Stimulated activated CD4-positive, alpha-beta T cell treated with anti-CD3 and anti-CD28 coated beads, Interleukin-1b, Interleukin-23, amount 100 ng/mL, for 1 hour (primary cell): ENCODE measurements at places on chromosomes 13 and 19.

GRCh38 chr19:28961772-28962500, 251.0 kb downstream of the UQCRFS1 start:
- no peak for DNase-seq

- no peak for DNase-seq
Measured at GRCh38 chr19:23563326-23563725, 123.7 kb downstream of the ZNF675 start.

- DNase-seq, result no peak
Measured at GRCh38 chr19:46849610-46850009, 1.0 kb downstream of the AP2S1 start.

DNA sequence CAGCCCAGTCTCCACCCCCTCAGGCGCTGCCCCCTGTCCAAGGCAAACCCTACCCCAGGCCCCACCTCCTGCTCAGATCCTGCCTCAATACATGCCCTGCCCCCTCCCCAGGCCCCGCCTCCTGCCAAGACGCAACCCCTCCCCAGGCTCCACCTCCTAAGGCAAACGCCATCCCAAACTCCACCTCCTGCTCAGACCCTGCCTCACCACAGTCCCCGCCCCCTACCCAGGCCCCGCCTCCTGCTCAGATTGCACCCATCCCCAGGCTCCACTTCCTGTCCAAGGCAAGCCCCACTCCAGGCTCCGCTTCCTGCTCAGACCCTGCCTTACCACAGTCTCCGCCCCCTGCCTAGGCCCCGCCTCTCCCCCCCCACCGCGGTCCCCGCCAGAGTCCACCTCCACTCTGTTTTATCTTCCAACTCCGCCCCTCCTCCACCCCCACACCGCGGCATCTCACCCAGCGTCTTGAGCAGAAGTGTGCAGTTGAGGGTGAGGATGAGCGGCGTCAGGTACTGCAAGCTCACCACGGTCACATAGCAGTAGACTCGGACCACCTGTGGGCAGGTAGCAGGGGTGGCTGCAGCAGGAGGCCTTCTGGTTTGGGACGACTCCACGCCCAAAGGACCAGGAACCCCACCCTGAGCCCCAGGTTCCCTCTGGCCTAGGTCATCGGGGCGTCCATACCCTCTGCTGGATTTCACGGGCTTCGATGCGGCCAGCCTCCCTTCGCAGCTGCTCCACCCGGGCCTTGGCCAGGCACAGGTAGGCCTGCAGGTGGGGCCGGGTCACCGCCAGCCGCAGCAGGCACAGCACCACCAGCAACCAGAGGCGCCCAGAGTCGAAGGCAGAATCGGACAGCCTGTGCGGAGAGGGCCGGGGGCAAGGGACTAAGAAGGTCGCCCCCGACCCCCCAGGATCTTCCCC, 17.7 kb downstream of the TMEM161A start:
- DNase-seq, result no peak

- DNase-seq, result no peak
Measured at GRCh38 chr19:18850471-18851375, 19.0 kb downstream of the UPF1 start.

- DNase-seq, result no peak
Measured at GRCh38 chr13:74005320-74006157, 128.7 kb downstream of the KLF12 start.

DNA sequence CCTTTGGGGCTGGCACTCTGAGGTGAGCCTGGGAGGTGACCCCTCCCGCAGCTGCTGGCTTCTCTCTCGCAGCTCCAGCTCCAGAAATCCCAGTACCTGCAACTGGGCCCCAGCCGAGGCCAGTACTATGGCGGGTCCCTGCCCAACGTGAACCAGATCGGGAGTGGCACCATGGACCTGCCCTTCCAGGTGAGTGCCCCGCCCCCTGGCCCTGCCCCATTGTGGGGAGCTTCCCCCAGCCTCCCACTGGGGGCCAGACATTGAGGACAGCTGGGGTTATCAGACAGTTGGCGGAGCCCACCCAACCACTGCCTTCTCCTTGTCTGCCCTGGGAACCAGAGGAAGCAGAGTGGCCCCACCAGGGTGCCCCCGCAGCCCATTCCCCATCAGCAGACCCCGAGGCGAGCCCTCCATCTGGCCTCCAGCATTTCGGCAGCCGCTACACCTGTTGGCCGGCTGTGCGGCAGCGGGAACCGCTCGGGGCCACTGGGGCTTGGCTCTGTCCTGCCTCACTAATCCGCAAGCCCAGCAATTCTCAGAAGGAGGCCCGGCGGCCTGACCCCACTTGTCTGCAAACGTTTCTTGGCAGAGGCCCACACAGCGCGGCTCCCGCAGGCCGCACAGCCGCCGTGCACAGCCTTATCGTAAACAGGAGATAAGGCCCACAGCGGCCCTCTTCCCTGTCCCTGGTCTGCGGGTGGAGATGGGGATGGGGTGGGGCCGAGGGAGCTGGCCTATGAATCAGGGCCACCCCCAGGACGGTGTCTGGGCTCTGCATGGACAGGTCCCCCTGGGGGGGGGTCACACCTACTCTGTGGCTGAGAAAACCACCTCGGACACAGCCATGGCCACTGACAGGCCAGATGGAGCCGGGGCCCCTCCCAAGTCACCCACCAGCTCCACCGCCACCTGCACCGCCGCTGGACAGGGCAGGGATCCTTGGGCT, 48.0 kb downstream of the COMP start:
- DNase-seq, result no peak

- DNase-seq, result no peak
Measured at GRCh38 chr13:44403461-44404056, 29.9 kb downstream of the SERP2 start.

GRCh38 chr13:85191996-85192718, 607.1 kb downstream of the SLITRK6 start:
- no peak for DNase-seq

DNA sequence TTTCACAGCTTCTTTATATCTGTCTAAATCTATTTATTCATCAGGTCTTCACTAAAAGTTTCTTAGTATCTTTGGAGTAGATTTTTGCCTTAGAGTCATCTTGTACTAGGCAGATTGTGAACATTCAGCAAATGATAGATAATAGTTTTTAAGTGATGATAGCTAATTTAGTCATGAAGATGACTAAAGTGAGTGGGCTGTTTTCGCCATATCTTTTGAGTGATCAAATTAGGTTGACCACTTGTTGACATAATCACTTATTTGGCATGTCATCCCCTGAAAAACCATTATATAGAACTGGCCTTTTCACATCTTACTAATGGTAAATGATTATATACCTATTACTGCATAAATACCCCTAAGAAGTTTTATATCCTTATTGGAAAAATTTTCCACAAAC, 999.2 kb downstream of the PCDH17 start:
- DNase-seq, result no peak

DNA sequence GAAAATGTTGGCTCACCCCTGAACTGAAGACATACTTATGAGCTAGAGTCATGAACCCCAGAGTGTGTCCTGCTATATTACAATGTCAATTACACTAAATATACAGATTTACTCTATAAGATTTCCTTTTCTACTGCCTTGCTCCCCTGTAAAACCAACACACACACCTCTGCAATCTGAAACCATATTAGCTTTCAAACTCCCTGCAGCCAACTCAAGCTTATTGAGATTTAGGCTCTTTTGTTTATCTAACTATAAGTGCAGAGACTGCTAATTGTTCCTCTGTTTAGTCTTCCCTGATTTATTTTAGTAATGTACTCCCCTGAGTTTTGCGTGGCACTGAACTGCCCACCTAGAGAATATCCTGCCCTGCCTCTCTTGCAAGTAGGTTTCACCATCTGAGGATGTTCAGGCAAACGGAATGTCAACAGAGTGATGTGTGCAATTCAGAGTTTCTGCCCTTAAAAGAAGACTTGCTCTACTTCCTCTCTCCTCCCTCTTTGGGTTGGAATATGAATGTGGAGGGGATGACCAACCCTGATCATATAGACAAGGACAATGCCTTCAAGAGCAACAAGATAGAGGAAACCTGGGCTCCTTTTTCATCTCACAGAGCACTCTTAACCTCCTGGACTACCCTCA, 22.3 kb downstream of the FAM216B start:
- DNase-seq, result no peak

DNA sequence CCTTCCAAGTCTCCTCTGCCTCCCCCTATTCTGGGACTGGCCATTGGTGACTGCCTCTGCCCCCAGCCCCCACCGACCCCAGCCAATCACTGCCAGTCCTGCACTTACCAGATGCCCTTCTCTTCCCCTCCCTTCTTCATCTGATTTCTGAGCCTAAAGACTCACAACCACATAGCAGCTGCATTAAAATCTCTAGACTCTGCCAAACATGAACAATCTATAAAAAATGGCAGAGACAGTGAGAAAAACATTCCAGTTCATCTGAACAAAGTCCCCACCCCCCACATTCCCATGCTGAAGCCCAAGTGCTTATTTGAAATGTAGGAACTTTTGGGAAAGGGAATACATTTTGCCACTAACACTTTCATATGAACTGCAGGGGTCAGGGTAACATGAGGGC, 60.8 kb downstream of the KCTD12 start:
- no peak for DNase-seq

GRCh38 chr13:24166561-24166960, 6.0 kb downstream of the SPATA13 start:
- no peak for DNase-seq

GRCh38 chr13:28204690-28205443, 66.5 kb downstream of the PAN3 start:
- no peak for DNase-seq

DNA sequence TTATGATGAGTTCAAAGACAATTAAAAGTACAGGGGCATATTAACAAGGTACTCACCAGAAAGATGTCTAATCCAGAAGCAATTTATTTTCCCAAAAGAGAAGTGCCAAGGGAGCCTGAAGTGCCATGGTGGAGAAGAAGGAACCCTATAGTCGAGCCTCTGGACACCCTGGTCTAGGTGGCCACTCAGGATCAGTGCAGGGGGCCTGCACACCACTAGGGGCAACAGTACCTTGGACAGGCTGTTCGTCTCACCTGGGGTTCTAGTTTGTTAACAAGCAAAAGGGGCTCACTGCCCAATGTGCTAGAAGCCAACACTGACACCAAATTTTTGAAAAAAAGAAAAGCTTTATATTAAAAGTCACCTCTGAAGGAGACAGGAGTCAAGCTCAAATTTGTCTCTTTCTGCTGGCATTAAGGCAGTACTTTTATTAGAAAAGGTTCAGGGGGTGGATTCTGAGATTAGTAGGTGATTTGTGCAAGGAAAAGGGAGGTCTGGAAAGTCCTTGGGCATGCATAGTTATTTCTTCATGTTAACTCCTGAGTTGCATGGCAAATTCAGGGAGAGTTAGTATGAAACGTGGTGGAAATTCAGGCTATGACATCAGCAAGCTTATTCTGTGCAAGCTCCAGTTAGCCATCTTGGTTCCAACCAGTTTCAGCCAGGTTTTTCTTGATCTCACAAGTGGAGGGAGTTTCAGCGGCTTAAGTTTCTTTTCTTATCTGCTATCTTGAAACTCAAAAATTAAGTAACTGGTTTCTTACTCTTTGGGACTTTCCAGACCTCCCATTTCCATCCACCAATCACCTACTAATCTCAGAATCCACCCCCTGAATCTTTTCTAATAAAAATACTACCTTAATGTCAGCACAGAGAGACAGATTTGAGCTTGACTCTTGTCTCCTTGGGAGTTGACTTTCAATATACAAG, 884 bp upstream of the CBY2 start:
- no peak for DNase-seq

DNA sequence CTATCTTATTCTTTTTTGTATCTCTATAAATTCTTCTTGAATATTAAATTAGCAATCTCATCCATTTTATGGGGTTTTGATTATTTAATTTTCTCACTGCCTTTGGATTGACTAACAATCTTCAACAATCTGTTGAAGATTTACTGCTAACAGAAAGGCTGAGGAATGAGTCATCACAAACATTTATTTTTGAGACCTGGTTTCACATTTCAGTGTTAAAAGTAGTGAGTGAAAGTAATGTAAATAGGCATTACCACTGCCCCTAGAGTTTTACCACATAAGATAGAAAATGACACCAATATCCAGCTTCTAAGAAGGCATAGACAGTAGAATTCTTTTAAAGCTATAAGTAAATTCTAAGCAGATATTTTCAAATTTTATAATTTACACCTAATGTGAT, 472.8 kb downstream of the OLFM4 start:
- no peak for DNase-seq

GRCh38 chr19:44438441-44438840, 9.8 kb downstream of the ZNF229 start:
- DNase-seq, result no peak

DNA sequence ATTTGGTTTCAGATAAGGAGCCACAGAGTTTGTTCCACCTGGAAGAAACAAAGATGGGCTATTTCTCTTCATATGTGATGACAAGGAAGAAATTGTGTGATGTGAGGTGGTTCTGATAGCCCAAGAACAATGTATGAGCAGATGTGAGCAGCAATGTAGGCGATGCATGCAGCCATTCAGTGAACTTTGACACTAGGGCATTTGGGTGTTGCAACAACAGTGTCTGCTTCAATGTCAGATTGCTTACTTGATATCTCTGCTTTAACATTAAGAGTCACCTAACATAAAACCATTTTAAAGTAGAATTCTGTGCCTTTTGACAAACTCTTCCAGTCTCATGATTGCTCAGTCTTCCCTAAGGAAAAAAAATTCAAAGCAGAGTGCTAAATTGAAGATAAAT, 865.4 kb downstream of the SLITRK6 start:
- DNase-seq, result no peak

DNA sequence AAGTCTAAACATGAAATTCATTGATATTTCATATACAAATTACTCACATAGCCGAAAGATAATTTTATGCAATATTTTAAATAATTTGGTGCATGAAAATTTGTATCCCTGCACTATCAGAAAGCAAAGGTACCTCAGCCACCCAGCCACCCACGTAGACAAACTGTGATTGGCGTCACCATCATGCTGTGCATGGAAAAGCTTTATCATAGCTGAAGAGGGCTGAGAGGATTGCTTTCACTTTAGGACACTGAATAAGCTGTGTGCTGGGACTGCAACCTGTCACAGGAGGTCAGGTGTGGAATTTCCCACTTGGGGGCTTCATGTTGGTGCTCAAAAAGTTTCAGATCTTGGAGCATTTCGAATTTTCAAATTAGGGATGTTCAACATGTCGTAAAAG, 96.3 kb downstream of the MYCBP2 start:
- DNase-seq, result no peak
